Stimulated activated CD4-positive, alpha-beta T cell treated with anti-CD3 and anti-CD28 coated beads, Interleukin-15, amount 100 ng/mL, for 1 hour (primary cell): ENCODE measurements at places on chromosomes 7 and 10.

DNA sequence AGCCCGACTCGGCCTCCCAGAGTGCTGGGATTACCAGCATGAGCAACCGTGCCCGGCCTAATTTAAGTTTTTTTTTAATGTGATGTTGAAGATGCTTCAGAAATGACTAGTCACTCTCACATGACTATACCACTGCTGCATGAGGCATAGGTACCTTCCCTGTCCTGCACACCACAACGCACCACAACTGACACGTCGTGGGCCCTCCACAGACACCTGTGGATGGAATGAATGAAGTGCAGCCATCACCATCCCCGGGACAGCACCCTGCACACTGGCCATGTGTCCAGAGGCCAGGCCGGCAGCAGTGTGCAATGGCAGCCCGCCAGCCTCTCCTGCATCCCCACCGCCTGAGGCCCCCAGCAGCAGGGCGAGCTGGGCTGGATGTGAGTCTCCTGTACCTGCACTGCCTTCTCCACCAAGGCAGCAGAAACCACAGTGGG lies 55.1 kb downstream of the VOPP1 start:
- no peak for DNase-seq

GRCh38 chr7:49577576-49577975 lies 195.9 kb upstream of the VWC2 start:
- DNase-seq: no peak

- no peak for DNase-seq
Observed at GRCh38 chr7:82172017-82172416, 271.6 kb downstream of the CACNA2D1 start.

GRCh38 chr10:71472912-71473311 lies 76.2 kb downstream of the CDH23 start:
- DNase-seq: no peak

- DNase-seq: no peak
Observed at GRCh38 chr7:139799586-139799985, 21.8 kb upstream of the HIPK2 start.

DNA sequence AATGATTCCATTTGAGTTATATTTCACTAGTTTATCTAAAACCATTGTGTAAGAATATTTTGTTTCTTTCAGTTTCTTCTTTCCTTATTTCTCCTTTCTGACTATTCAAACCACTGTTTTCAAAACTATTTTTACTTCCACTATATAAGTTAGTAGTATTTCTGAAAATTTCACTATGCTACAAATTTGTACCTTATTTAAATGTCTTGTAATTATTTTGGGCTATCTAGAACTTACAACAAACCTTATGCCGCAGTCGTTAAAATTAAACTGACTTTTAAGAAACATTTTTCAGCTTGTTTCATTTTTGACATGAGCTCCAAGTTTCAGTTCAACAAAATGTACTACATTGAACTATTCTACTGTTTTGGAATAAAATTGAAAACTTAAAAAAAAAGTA lies 1.8 kb downstream of the TFEC start:
- DNase-seq: no peak

- DNase-seq: no peak
Observed at GRCh38 chr7:116214921-116215320, 4.6 kb downstream of the TES start.

DNA sequence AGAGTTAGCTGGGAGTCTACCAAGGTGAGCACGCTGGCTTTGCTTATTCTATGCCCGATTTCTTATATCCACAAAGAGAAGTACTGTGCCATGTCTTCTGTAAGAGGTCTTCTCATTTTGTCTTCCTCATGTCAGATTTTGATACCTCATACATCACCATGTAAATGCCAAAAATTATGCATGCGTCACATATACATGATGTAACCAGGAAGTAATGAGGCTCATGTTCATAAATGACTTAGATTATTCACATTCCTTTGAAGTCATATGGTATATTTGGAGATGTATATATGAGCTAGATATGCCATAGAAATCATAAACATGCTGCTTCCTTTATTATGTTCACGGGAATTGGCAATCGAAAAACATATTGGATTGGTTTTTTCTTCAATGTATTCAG lies 97.7 kb upstream of the CELF2 start:
- no peak for DNase-seq

- no peak for DNase-seq
Observed at GRCh38 chr7:25503306-25503705, 275.0 kb upstream of the NPVF start.
